SJSA1 (cell line): ENCODE measurements at places on chromosomes 1 and 21. TPM values are rescaled to one million over a fixed set of nuclear protein-coding genes. Genes with fewer than 3 reads are reported as not detected.

DNA sequence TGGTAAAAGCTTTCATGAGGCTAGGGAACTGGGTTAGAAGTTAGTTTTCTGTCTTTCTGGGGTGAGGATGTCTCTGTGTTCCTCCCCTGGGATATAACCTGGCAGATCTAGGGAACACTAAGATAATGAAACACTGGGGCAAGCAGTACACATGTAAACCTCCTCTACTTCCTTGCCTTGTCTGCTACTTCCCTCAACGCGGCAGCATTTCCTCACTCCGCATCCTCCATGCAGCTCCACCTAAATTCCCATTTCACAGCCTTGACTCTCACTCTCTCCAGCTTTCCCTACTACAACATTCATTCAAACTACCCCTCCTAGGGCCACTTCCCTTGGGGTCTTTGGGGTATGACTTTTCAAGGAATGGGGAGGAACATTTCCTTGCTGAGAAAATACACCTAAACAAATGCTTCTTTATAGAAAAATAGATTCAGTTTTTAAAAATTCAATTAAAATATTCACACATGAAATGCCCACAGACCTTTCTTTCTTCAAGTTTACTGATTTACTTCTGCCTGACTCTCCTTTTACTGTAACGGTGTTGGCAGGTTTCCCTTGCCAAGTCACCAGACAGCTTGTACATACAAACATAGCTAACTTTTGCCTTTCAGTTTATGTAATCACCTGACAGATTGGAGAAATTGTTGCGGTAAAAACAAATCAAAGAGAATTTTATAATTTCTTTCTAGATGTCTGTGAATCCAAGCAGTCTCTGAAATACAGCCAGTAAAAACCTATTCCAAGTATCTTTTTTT lies 90.1 kb downstream of the TNFSF18 start:
- H3K27me3 ChIP-seq: no peaks in the 10 kb centered on the region
- H3K27ac ChIP-seq: no peak overlapping the region
- H3K4me3 ChIP-seq: no peak overlapping the region
- H3K4me1 ChIP-seq: peaks cover 20% of the 10 kb centered on the region
- no peaks in the 10 kb centered on the region for H3K36me3 ChIP-seq

GRCh38 chr21:31948676-31949075 lies 75.9 kb downstream of the HUNK start:
- no peak for DNase-seq
- H3K4me1 ChIP-seq: peaks cover 14% of the 10 kb centered on the region
- peaks cover 63% of the 10 kb centered on the region for H3K36me3 ChIP-seq
- no peak overlapping the region for H3K27ac ChIP-seq
- H3K27me3 ChIP-seq: no peaks in the 10 kb centered on the region

ENSA gene
- 121 and 160 TPM in 2 replicates for total RNA-seq

DNA sequence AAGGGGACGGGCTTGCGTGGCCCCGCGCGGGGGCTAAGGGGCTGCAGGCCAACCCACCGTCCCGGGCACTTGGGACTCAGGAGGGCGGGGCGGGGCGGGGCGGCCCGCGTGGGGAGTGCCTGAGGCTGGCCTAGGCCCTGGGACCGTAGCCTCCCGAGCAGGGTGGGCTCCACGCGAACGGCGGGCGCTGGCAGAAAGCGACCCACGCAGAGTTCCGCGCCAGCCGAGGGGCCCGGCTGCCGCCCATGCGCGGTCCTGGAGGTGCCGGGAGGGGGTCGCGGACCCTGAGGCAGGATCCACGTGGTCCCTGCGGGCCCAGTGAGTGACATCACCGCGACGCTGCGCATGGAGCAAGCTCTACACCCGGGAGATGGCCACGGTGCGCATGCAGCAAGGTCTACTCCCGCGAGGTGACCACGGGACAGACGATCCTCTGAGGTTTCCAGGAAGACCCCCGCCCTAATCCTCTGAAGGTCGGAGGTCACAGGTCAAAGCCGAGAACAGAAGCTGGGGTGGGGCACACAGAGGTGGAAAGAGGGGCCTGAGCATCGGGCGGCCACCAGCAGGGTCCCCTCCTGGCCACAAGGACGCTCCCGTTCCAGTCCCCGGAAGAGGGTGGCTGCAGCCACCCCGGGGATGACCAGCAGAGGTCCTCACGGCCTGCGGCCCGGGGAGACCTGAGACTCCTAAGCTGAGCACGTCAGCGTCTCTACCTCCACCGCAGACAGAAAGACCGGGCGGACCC lies 13.5 kb upstream of the SLC19A1 start:
- H3K4me3 ChIP-seq: peak overlapping the region; percentile 43
- DNase-seq: peak; percentile 86
- no peaks in the 10 kb centered on the region for H3K27me3 ChIP-seq
- H3K27ac ChIP-seq: peak overlapping the region; percentile 80
- peaks cover 30% of the 10 kb centered on the region for H3K36me3 ChIP-seq

DNA sequence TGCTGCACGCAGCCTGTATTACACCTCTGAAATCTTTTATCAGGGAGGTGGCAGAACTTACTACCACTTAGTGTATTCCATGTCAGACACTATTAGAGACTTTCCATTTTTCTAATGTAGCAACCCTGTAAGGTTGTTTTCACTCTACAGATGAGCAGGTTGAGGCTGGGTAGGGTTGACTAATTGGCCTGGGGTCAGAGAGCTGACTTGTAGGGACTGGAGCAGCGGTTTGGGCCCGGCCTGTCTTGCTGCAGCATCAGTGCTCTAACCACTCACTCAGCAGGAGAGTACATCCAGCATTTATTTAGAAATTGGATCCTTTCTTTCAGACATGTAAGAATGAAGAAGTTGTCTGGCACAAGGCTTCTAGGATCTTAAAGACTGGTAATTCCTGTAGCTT lies 25.7 kb upstream of the NBL1 start:
- no peak for DNase-seq
- no peak overlapping the region for H3K4me3 ChIP-seq
- peaks cover 36% of the 10 kb centered on the region for H3K36me3 ChIP-seq
- H3K27me3 ChIP-seq: no peaks in the 10 kb centered on the region
- peaks cover 8% of the 10 kb centered on the region; the same call in 1 of the 2 replicates for H3K4me1 ChIP-seq

DNA sequence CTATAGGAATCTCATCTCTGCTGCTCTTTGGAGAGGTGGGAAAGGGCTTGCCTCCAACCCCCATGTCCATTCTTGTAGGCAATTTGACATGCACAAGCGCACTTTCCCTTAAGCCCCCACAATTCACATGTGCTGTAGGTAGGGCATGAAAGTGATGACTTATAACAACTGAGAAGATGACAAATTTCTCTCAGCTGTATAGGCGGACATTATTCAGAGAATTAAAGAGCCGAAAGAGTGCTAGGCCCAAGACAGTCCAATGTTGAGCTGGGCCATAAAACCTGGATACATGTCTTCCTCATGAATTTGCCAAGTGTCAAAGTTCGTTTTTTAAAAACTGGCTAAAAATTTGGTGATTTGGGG lies 106.3 kb upstream of the LYPLAL1 start:
- H3K27me3 ChIP-seq: no peaks in the 10 kb centered on the region
- H3K4me1 ChIP-seq: peaks cover 15% of the 10 kb centered on the region
- H3K36me3 ChIP-seq: no peaks in the 10 kb centered on the region
- H3K4me3 ChIP-seq: no peak overlapping the region
- no peak overlapping the region for H3K27ac ChIP-seq
- no peak for DNase-seq

GRCh38 chr21:34703571-34703970 lies 34.8 kb downstream of the CLIC6 start:
- H3K4me3 ChIP-seq: no peak overlapping the region
- no peak for DNase-seq
- no peaks in the 10 kb centered on the region for H3K27me3 ChIP-seq
- no peak overlapping the region for H3K27ac ChIP-seq
- H3K36me3 ChIP-seq: no peaks in the 10 kb centered on the region
- H3K4me1 ChIP-seq: peaks cover 22% of the 10 kb centered on the region

ARHGEF16 gene
- total RNA-seq: 34.9 and 46.6 TPM in 2 replicates

DNA sequence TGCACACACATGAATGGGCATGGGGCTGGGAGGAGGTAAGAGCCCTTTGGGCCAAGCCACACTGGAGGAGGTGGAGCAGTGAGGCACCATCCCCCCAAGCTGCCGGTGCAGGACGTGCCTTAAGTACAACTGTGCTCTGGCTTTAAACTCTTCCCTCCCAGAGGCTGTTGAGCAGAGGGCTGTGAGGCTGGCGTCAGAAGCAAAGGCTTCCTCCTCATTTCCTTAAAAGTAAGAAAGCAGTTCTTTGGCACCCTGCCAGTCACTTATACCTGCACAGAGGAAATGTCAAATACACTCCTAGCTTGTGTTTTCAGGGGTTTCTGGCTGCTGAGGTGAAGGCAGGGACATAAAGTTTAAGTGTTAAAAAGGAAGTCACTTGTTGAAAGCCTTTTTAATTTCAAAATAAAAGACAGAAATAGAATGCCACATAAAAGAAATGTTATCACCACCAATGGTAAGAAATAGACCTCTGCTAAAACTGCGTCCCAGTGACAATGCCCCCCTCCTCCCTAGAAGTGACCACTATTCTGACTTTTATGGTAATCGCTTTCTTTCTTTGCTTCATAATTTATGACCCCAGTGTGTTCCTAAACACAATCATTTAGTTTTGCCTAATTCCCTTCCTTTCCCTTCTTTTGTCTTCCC lies 33.0 kb downstream of the LAMC2 start:
- H3K27me3 ChIP-seq: no peaks in the 10 kb centered on the region
- no peaks in the 10 kb centered on the region for H3K4me1 ChIP-seq
- no peak for DNase-seq
- H3K36me3 ChIP-seq: no peaks in the 10 kb centered on the region
- no peak overlapping the region for H3K4me3 ChIP-seq
- H3K27ac ChIP-seq: no peak overlapping the region

- peak overlapping the region; percentile 0; the same call in 1 of the 2 replicates for H3K4me3 ChIP-seq
- peak; percentile 28 for DNase-seq
- H3K4me1 ChIP-seq: peaks cover 61% of the 10 kb centered on the region
- H3K36me3 ChIP-seq: no peaks in the 10 kb centered on the region
These were observed 61.1 kb downstream of the OPTC start for GRCh38 chr1:203555076-203555475.

GRCh38 chr1:192474080-192474683 lies 101.4 kb upstream of the RGS1 start:
- no peak overlapping the region for H3K4me3 ChIP-seq
- DNase-seq: peak; percentile 40
- H3K27me3 ChIP-seq: no peaks in the 10 kb centered on the region
- H3K27ac ChIP-seq: no peak overlapping the region
- H3K36me3 ChIP-seq: no peaks in the 10 kb centered on the region

GRCh38 chr1:234486858-234487840 lies 8.2 kb upstream of the TARBP1 start:
- no peaks in the 10 kb centered on the region for H3K36me3 ChIP-seq
- no peak for DNase-seq
- H3K27me3 ChIP-seq: no peaks in the 10 kb centered on the region
- peaks cover 17% of the 10 kb centered on the region for H3K4me1 ChIP-seq

DNA sequence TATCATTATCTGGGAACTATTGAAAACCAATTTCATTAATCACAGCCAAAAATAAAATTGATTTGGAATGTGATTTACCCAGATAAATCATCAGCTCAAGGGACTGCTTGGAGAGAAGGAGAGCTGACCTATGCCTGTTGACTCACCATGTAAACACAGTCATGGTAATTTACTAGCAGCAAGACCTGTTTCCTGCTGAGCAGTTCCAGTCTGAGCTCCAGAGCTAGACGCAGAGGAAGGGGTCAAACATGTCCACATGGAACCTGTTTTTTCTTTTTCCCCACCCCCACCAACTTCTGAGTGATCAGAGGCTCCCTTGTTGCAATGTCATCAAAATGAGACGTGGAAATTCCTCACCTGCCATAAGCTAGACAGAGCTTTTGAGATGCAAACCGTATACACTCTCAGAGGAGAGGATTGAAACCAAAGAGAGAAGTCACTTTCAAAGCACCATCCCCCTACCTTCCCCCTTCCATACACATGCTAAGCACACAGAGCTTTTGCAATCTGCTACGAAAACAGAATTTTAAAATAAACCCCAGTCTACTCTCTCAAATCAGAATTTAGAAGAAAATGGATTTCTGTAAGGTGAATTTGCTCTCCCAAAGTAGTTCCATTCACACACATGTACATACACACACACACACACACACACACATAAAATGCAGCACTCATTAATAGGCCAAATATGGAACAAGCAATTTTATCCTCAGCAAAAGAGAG lies 55.9 kb upstream of the PTGFRN start:
- DNase-seq: no peak
- H3K27me3 ChIP-seq: no peaks in the 10 kb centered on the region
- H3K4me1 ChIP-seq: no peaks in the 10 kb centered on the region
- H3K27ac ChIP-seq: no peak overlapping the region
- H3K4me3 ChIP-seq: no peak overlapping the region

DNA sequence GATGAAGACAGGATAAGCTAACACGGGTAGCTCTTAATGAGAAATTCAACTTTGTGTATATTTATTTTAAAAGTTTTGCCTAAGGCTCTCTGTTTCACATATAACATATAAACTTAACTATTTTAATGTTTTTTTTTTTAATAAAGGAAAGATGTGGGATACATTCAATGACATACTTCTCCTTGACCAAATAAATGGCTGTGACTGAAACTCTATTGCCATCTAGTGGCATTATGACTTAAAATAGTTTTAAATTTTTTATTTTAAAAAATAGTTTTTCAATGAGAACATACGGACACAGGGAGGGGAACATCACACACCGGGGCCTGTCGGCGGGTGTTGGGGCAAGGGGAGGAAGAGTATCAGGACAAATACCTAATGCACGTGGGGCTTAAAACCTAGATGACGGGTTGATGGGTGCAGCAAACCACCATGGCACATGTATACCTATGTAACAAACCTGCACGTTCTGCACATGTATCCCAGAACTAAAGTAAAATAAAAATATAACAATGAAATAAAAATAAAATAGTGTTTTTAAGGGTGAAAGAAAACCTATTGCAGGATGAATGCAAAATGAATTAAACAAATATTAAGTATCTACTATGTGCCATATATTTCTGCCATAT lies 83.4 kb downstream of the LYST start:
- peaks cover 7% of the 10 kb centered on the region for H3K4me1 ChIP-seq
- H3K36me3 ChIP-seq: no peaks in the 10 kb centered on the region

CLDN8 gene
- total RNA-seq: not detected in 2 replicates

DNA sequence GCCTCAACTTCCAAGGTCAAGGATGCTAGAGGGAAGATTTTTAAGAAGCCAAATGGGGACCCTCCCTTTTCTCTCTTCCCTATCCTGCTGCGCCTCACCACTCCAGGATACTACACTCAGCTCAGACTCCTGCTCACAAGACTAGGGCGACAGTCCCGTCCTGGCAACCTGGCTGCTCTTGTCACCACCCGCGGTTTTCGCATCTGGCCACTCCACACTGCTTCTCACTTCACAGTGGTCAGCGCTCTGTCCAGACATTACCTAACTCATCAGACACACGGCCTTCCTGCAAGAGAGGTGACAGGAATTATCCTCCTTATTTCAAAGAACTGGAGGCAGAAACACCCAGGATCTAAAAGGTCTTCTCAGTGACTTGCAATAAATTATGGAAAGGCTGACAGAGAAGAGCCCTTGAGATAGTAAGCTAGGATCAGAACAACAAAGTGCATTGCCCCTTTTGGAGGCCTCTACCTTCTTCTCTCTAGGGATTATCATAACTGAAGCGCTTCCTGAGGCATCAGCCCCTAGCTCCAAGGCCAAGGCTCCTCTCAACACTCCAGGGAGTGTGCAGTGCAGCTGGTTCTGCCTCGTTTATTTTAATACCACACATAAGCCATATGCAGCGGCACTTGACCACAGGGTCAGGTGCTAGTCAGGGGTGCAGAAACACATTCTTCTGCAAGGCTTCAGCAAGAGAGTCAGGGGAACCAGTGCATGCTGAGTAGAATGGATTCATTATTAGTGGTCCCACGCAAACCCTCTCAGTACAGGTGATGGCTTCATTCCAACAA lies 41.9 kb downstream of the ASTN1 start:
- H3K4me1 ChIP-seq: no peaks in the 10 kb centered on the region
- no peak overlapping the region for H3K27ac ChIP-seq

NOL9 gene
- 20.0 and 32.0 TPM in 2 replicates for total RNA-seq

- H3K4me3 ChIP-seq: no peak overlapping the region
- peaks cover 6% of the 10 kb centered on the region for H3K4me1 ChIP-seq
- DNase-seq: no peak
- no peak overlapping the region for H3K27ac ChIP-seq
- H3K27me3 ChIP-seq: no peaks in the 10 kb centered on the region
- H3K36me3 ChIP-seq: peaks cover 25% of the 10 kb centered on the region
These were observed 18.2 kb downstream of the DNAJC11 start for GRCh38 chr1:6683434-6683833.
